ENCODE measurements at places on chromosomes 7 and 10.

GRCh38 chr10:118272149-118272721 is 69.9 kb downstream of the FAM204A start:
- no peak for DNase-seq

DNA sequence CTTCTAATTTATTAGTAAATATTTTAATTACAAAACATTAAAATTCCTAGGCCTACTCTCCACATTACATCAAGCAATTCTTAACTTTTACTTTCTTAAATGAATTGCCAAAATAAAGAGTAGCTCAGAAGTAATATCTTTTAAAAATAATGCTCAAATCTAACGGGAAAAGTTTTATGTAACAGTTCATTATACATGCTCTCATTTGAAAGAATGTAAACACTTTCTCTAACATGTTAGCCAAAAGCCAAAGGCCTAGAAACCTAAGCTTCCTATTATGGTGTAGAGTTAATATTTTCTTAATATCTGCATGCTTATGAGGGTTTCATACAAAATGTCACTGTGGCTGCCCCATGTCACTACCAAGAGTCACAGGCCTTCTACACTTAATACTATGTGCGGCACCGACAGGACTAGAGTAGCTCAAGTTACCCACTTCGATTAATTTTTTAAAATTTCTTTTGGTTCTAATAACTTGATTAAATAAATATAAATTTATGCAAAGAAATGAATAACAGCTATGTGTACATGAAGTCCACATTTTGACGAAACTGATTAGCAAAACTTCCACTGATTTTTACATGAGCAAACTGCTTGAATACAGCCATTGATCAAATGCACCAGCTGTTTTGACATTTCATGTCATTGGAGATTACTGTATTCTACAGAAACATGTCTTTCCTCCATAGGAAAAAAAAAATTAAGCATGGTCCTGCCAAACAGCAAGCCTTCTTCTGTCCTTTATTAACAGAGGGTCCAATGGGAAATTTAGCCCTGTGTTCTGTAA is 3.5 kb downstream of the COBL start:
- DNase-seq = no peak

GRCh38 chr7:6162331-6162620 is 110.1 kb downstream of the CYTH3 start:
- peak; percentile 85 for DNase-seq

DNA sequence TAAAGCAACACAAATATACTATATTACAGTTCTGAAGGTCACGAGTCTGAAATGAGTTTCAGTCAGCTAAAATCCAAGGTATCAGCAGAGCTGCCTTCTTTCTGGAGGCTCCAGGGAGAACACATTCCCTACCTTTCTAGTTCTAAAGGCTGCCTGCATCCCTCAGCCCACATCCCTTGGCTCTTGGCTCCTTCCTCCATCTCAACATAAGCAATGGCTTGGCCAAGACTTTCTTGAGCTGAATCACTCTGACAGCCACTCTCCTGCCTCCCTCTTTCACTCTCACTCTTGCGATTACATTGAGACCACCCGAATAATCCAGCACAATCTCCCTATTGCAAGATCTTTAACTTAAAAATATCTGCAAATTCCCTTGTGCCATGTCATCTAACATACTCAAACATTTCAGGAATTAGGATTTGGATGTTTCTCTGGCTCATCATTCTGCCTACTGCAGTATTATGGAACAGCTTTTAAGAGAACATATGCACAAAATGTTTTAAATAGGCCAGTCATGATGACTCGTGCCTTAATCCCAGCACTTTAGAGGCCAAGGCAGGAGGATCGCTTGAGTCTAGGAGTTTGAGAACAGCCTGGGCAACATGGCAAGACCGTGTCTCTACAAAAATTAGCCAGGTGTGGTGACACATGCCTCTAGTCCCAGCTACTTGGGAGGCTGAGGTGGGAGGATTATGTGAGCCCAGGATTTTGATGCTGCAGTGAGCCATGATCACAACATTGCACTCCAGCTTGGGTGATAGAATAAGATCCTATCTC is 144.2 kb upstream of the VSTM2A start:
- no peak for DNase-seq

GRCh38 chr10:43417950-43418768 is 9.2 kb upstream of the HNRNPF start:
- no peak for DNase-seq
